GM23338 (cell line): ENCODE measurements at places on chromosomes 3 and 15.

DNA sequence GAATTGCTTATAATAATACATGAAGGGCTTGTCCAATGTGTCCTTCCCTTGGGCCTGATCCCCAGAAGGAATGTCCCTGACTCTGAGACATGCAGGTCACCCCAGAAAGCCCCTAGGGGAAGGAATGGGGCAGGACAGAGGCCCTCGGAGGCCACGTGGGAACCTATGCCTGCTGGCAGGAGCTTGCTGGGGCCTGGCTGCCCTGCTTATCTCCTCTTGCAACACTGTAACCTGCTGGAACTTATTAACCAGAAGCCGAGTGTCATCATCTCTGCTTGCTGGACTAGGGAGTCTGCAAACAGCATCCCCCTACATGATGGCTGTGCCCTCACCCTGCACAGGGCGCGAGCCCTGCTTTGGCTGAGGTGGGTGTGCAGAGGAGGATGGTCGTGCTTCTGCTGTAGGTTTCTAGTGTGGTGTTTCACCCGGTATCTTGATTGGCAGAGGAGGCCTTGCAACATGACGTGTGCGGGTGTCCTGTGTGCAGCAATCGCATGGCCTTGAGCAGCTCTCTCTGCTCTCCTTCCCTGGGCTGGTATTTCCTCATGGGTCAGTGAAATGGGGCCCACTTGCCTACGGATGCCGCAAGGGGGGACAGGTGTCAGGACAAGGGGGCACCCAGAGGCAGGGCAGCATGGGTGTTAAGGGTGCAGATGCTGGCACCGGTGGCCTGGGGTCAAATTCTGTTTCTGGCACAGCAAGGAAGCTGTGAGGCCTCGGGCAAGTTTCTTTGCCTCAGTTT, 5.0 kb downstream of the CHST13 start:
- H3K4me3 ChIP-seq = no peak overlapping the region
- DNase-seq = no peak
- H3K4me1 ChIP-seq = no peaks in the 10 kb centered on the region
- H3K27me3 ChIP-seq = 0 out of 2 replicates have a peak, but pooled peaks cover 3% of the 10 kb centered on the region
- H3K27ac ChIP-seq = no peak overlapping the region
- H3K36me3 ChIP-seq = no peaks in the 10 kb centered on the region

DNA sequence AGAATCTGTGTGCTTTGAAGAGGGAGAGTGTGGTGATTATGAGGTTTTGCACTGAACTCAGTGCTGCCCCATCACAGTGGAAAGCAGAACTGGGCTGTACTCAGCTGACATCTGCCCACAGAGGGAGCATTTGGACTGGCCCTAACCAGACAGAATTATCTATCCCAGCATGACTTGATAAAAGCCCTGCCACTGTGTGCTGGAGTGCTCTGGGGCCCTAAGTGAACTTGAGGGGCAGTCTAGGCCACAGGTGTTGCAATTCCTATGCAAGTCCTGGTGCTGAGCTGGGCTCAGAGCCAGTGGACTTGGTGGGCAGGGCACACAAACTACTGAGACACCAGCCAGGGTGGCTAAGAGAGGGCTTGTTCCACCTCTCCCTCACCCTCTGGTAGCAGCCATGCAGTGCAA, 269.2 kb upstream of the CTNNB1 start:
- peaks cover 16% of the 10 kb centered on the region for H3K4me1 ChIP-seq
- no peaks in the 10 kb centered on the region for H3K27me3 ChIP-seq
- no peaks in the 10 kb centered on the region for H3K36me3 ChIP-seq
- H3K4me3 ChIP-seq = no peak overlapping the region
- DNase-seq = no peak

DNA sequence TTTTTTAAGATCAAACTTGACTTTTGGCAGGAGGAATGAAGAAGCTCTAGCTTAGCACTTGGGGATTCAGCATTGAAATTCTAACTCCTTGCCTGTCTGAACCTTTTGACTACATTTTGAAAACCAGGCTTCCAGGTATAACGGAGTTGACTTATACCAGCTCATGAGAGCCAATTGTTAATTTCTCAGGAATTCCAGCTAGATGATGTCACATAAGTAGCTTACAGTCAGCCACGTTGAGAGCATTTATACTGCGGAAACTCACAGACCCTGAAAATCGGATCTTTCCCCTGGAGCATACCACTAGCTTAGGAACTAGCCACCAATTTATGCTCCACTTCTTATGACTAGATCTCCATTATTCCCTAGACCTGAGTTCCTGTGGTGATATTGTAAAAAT, 321.4 kb upstream of the DPH6 start:
- H3K36me3 ChIP-seq = no peaks in the 10 kb centered on the region
- H3K27ac ChIP-seq = no peak overlapping the region
- peaks cover 19% of the 10 kb centered on the region for H3K4me1 ChIP-seq
- DNase-seq = no peak
- no peaks in the 10 kb centered on the region for H3K27me3 ChIP-seq

DNA sequence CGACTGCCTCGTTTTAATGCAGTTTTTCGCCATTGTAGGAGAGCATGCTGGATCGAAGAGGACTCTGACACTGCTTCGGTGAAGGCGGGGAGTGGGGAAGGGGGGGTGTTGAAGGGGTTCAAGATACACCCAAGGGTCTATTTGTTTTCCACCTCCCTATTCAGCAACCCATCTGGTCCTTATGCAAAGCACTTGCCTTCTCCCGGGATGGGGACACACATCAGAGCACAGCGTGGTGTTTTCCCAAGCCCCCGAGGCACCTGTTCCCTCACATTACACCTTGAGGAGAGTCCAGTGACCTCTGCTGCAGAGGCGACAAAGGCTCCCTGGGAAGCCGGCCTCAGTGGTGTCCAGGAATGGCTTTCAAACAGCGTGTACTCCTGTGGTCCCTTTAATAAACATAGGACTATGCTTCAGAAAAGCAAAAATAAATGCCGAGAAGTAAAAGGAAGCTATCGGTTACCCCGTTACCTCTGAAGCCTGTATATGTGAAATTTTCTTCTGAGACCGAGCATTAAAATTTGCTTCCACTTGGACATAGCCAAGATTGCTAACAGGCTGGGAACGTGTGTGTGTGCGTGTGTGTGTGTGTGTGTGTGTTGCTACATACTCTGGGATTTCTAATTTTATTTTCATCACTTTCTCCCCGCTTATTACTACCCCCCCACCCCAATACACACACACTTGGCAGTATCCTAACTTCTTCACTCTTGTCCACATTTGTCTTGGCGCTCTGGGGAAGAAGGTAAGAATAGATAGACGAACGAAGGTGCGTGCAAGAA, 53.2 kb downstream of the CCDC54 start:
- no peak overlapping the region for H3K27ac ChIP-seq
- H3K27me3 ChIP-seq = peaks cover 34% of the 10 kb centered on the region
- peak overlapping the region; percentile 60 for H3K4me3 ChIP-seq
- H3K4me1 ChIP-seq = no peaks in the 10 kb centered on the region; the same call in 1 of the 2 replicates
- DNase-seq = peak; percentile 18

- H3K27me3 ChIP-seq = no peaks in the 10 kb centered on the region
- no peaks in the 10 kb centered on the region for H3K4me1 ChIP-seq
- H3K36me3 ChIP-seq = no peaks in the 10 kb centered on the region
- no peak overlapping the region for H3K4me3 ChIP-seq
- H3K27ac ChIP-seq = no peak overlapping the region
Observed at GRCh38 chr3:116591236-116591635, 118.3 kb upstream of the TUSC7 start.

GRCh38 chr3:109026821-109027220, 73.1 kb upstream of the GUCA1C start:
- no peaks in the 10 kb centered on the region; the same call in 1 of the 2 replicates for H3K4me1 ChIP-seq
- DNase-seq = no peak
- H3K36me3 ChIP-seq = no peaks in the 10 kb centered on the region
- no peak overlapping the region for H3K4me3 ChIP-seq
- H3K27ac ChIP-seq = no peak overlapping the region

DNA sequence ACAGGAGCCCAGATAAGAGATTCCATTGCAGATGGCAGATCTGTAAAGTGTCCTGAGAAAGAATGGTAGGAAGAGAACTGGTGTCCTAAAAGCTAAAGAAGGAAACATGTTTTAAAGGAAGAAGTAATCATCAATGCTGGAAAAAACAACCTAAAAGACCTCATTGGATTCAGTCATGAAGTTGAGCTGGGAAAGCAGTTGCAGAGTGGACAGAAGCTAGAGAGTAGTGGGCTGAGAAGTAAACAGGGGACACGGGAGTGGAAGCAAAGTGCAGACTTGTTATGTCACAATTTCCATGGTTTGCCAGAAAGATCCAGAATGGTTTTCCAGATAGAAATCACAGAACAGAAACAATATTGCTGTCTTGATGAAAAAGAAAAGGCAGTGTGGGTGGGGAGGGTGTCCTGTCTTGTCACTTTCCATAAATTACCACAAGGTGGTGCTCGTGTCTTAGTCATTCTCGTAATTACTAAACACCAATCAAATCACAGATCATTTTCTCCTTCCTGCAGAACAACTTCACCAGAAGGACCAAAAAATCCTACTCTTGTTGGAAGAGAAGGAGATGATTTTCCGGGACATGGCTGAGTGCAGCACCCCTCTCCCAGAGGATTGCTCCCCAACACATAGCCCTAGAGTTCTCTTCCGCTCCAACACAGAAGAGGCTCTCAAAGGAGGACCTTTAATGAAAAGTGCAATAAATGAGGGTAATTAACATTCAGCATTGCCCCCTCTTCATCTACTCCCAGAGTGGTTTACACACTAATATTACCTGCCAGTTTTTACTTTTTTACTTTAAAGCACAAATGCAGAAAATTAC, 64.5 kb downstream of the KLHL25 start:
- H3K27me3 ChIP-seq = no peaks in the 10 kb centered on the region
- H3K27ac ChIP-seq = peak overlapping the region; percentile 64; the same call in 1 of the 2 replicates
- DNase-seq = peak; percentile 83
- no peaks in the 10 kb centered on the region for H3K4me1 ChIP-seq
- H3K4me3 ChIP-seq = no peak overlapping the region
- peaks cover 24% of the 10 kb centered on the region; the same call in 1 of the 2 replicates for H3K36me3 ChIP-seq

GRCh38 chr3:43872301-43872700, 181.6 kb downstream of the ABHD5 start:
- H3K4me1 ChIP-seq = peaks cover 12% of the 10 kb centered on the region
- H3K27me3 ChIP-seq = no peaks in the 10 kb centered on the region
- no peak overlapping the region for H3K27ac ChIP-seq
- no peak for DNase-seq
- no peaks in the 10 kb centered on the region for H3K36me3 ChIP-seq

- no peak for DNase-seq
- no peaks in the 10 kb centered on the region for H3K27me3 ChIP-seq
- no peaks in the 10 kb centered on the region for H3K4me1 ChIP-seq
- H3K27ac ChIP-seq = no peak overlapping the region
- no peaks in the 10 kb centered on the region for H3K36me3 ChIP-seq
Observed at GRCh38 chr3:130569461-130570365, 52.7 kb downstream of the COL6A6 start.

DNA sequence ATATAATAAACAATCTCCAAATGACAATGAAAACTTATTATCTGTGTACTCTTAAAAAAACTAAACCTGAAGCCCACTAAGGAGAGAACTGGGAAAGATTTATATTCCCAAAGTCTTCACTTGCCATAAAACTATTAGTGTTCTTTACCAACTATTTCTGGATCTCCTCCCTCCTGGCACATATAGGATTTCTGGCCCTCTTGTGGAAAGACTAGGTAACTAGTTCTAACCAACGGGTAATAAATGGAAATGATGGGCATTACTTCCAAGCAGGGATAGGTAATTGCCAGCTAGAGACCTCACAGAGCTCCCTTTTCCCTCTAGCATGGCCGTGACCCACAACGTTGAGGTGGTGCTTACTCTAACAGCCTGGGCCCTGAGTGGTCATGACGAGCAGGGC, 110.1 kb downstream of the DNAH12 start:
- no peaks in the 10 kb centered on the region for H3K27me3 ChIP-seq
- no peak overlapping the region for H3K27ac ChIP-seq
- DNase-seq = peak; percentile 79
- no peaks in the 10 kb centered on the region for H3K36me3 ChIP-seq
- no peaks in the 10 kb centered on the region for H3K4me1 ChIP-seq
- no peak overlapping the region for H3K4me3 ChIP-seq

- no peak overlapping the region for H3K27ac ChIP-seq
- DNase-seq = no peak
- H3K27me3 ChIP-seq = peaks cover 61% of the 10 kb centered on the region
- peaks cover 21% of the 10 kb centered on the region for H3K4me1 ChIP-seq
- H3K4me3 ChIP-seq = no peak overlapping the region
Observed at GRCh38 chr3:186828340-186828739, 14.2 kb upstream of the ADIPOQ start.

- peaks cover 10% of the 10 kb centered on the region; the same call in 1 of the 2 replicates for H3K36me3 ChIP-seq
- no peak overlapping the region for H3K27ac ChIP-seq
- no peaks in the 10 kb centered on the region for H3K4me1 ChIP-seq
- H3K27me3 ChIP-seq = no peaks in the 10 kb centered on the region
Observed at GRCh38 chr3:100465892-100466777, 26.3 kb upstream of the TMEM45A start.

DNA sequence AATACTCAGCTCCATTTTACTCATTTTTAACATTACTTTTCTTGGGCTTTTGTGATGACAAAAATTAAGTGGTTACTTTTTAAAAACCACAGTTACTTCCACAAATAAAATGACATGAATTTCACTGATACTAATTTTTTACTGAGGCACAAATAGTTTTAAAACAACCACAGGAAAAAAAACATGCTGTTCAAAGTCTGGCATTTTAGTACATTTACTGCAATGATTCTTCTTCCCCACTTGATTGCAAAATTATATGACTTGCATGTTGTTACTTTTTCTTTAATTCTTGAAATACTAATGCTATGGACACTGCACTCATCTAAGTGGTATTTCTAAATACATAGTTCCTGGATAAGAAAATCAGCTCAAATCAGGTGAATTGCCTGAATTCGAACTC, 24.8 kb upstream of the SLMAP start:
- no peaks in the 10 kb centered on the region for H3K27me3 ChIP-seq
- H3K4me1 ChIP-seq = no peaks in the 10 kb centered on the region
- DNase-seq = no peak

GRCh38 chr3:102017784-102018183, 168.5 kb downstream of the NFKBIZ start:
- no peak overlapping the region for H3K27ac ChIP-seq
- no peak for DNase-seq
- no peaks in the 10 kb centered on the region for H3K36me3 ChIP-seq
- H3K27me3 ChIP-seq = no peaks in the 10 kb centered on the region
- H3K4me3 ChIP-seq = no peak overlapping the region

DNA sequence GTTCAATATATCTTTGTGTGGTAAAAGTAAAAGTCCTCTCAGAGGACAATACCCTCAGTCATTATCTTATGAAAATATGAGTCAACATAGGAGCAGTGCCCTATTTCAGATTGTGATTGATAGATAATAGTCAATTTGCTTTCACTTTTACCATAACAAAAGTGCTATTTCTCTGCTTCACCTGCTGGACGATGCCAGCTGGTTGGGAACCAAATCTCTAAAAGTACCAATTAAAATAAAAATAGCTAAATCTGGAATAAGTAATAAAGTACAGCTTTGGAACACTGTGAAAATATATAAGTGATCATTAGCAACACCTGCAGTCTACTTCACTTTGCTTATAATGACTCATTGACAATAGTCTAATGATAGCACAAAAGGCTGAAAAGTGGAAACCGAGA, 390.3 kb upstream of the AGTR1 start:
- H3K36me3 ChIP-seq = no peaks in the 10 kb centered on the region
- no peak overlapping the region for H3K4me3 ChIP-seq
- no peak for DNase-seq
- H3K4me1 ChIP-seq = no peaks in the 10 kb centered on the region
- no peak overlapping the region for H3K27ac ChIP-seq
- H3K27me3 ChIP-seq = no peaks in the 10 kb centered on the region

- H3K4me3 ChIP-seq = no peak overlapping the region
- DNase-seq = no peak
- no peaks in the 10 kb centered on the region for H3K36me3 ChIP-seq
- H3K4me1 ChIP-seq = no peaks in the 10 kb centered on the region
Observed at GRCh38 chr3:87627316-87627715, 350.9 kb upstream of the POU1F1 start.

GRCh38 chr15:60213377-60214000, 184.3 kb downstream of the ANXA2 start:
- H3K27me3 ChIP-seq = no peaks in the 10 kb centered on the region
- H3K27ac ChIP-seq = no peak overlapping the region
- no peaks in the 10 kb centered on the region for H3K36me3 ChIP-seq
- H3K4me1 ChIP-seq = no peaks in the 10 kb centered on the region
- DNase-seq = no peak
